ENCODE measurements at places on chromosomes 3 and 15.
A peak's percentile ranks its signal among the peaks of the same experiment; 100 is the strongest.

GRCh38 chr3:63295356-63295755 lies 17.2 kb downstream of the SYNPR start:
- DNase-seq = no peak

DNA sequence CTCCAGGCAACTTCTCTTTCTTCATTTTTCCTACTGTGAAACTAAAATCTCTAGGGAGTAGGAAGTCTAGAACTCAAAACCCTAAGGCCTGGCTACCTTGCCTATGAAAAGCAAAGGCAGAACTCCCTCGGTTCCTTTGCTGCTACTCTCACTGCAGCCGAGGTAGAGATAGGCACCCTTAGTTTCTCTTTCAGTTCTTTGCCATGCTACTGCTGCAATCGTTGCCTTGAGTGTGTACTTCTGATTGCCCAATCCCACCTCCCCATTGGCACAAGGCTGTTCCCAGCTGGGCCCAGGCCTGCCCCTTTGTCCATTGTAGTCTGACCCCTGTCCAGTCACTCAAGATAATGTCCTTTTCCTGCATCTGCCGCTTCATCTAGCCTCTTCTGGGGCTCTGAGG lies 92.3 kb upstream of the MRPS22 start:
- no peak for DNase-seq

GRCh38 chr3:11668243-11669235 lies 24.8 kb upstream of the VGLL4 start:
- no peak for DNase-seq

- no peak for DNase-seq
These were observed 35.4 kb downstream of the ARIH1 start for GRCh38 chr15:72509484-72509883.

- peak; percentile 78 for DNase-seq
These were observed 113.5 kb upstream of the GALNT15 start for GRCh38 chr3:16060945-16061344.

GRCh38 chr15:40081691-40082194 lies 26.9 kb downstream of the BMF start:
- DNase-seq = peak; percentile 73

GRCh38 chr3:20769430-20769829 lies 583.4 kb upstream of the SGO1 start:
- no peak for DNase-seq

DNA sequence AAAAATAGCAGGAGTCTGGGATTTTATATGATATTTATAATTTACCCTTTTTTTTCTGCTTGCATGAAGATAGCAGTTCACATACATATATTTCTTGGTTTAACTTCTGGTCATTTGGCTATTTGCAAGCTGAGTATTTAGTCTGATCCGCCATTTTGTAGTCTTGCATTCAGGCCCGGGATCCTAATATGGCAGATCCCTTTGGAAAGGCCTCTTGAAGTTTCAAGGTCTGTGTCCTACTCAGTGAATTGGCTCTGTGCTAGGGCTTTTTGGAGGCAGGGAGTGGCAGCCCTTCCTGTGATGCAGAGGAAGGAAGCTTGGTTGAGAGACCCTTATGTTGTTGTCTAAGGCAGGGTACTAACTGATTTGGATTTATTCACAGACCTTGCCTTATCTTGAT lies 2.9 kb downstream of the SNRPN start:
- DNase-seq = no peak

GRCh38 chr3:35305406-35305805 lies 333.9 kb upstream of the ARPP21 start:
- no peak for DNase-seq

- DNase-seq = no peak
These were observed 35.5 kb downstream of the TMEM212 start for GRCh38 chr3:171878461-171879225.

- no peak for DNase-seq
These were observed 62.7 kb downstream of the KLHL6 start for GRCh38 chr3:183492849-183493179.

- no peak for DNase-seq
These were observed 8.8 kb downstream of the NUP210 start for GRCh38 chr3:13411186-13411860.

DNA sequence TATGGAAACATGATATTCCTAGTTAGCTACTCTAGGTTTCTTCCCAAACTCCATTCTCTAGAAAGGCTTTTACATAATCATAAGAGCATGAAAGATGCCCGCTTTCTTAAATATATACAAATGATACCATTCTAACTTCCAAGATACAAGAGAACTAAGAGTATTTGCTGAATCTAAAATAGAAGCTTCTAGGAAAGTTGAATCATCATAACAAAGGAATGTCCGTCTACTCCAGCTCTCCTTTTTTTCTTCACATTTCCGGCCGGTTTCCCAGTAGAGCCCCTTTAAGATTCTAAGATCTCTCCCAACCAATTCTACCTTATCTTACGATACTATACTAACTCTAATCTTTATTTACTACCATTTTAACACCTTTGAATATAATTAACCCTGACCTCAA lies 60.1 kb downstream of the RAD18 start:
- DNase-seq = no peak

GRCh38 chr15:99275061-99275460 lies 23.8 kb downstream of the LRRC28 start:
- no peak for DNase-seq

GRCh38 chr15:68411735-68412134 lies 20.2 kb downstream of the ITGA11 start:
- DNase-seq = peak; percentile 31

DNA sequence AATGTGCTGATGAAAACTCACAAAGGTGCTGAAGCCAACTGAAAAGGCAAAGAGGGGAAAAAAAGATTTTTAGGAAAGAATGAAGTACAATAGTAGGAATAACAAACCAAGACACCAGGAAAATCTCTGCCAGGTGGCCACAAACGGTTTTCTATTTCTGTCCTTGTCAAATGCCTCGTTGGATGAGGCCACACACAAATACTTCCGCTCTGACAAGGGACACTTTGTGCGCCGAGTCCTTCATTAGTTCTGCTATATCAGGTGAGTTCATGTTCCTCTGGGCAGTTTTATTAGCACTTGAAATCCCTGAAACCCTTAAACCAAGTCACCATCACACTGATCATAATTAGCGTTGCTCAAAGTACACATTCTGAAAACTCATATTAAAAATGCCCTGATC lies 373.1 kb downstream of the VPS13C start:
- DNase-seq = no peak

DNA sequence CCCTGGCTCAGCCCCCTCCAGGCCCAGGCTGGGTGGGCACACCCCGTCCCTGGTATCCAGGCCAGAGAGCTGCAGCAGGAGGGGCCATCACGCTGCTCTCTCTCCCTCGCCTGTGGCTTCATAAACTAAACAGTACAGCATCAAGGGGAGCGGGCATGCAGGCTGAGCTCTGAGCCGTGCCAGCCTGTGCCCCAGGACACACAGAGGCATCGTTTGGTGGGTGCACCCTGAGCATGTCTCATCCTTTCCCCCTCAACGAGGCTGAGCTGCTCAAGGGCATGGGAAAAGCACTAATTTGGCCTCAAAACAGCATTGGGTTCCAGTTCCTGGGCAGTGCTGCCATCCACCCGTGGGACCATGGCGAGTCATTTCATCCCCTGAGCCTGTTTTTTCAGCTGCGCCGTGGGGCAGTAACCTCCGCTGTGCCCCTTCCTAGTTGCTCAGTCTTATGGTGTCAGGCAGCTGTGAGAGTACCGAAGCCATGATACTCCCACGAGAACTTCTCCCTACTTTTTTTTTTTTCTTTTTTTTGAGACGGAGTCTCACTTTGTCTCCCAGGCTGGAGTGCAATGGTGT lies 79.6 kb downstream of the CPN2 start:
- no peak for DNase-seq
